ENCODE measurements at places on chromosomes 11 and 22. TPM values are rescaled to one million over a fixed set of nuclear protein-coding genes. Genes with fewer than 3 reads are reported as not detected.

- peaks cover 9% of the 10 kb centered on the region for H3K4me1 ChIP-seq
- no peak for DNase-seq
- H3K4me3 ChIP-seq, result no peak overlapping the region
- H3K27me3 ChIP-seq, result no peaks in the 10 kb centered on the region
- no peak overlapping the region for H3K27ac ChIP-seq
Observed at GRCh38 chr11:134045799-134046635, 22.9 kb upstream of the JAM3 start.

- peak; percentile 46 for DNase-seq
- H3K4me1 ChIP-seq, result peaks cover 1% of the 10 kb centered on the region
- peak overlapping the region; percentile 74 for H3K4me3 ChIP-seq
- H3K27me3 ChIP-seq, result no peaks in the 10 kb centered on the region
- no peak overlapping the region for H3K27ac ChIP-seq
Observed at GRCh38 chr11:107859459-107860239, 1.1 kb upstream of the SLC35F2 start.

DNA sequence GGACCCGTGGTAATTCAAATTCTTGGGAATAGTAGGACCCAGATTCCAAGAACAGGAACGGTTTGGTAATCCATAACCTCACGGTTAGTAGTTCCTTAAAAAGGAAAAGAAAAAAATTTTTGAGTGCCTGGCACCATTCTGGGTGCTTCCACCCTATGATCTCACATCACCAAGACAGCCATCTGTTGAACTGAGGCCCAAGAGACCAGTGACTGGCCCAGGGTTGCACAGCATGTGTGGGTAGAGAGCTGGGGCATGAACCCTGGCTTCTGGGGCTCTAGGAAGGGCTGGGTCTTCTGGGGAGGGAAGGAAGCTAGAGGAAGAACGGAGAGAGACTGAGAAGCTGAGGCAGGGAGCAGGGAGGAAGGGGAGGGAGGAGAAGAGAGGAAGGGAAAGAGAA lies 4.7 kb upstream of the SPI1 start:
- H3K4me1 ChIP-seq, result no peaks in the 10 kb centered on the region
- no peak for DNase-seq
- no peak overlapping the region for H3K27ac ChIP-seq

DNA sequence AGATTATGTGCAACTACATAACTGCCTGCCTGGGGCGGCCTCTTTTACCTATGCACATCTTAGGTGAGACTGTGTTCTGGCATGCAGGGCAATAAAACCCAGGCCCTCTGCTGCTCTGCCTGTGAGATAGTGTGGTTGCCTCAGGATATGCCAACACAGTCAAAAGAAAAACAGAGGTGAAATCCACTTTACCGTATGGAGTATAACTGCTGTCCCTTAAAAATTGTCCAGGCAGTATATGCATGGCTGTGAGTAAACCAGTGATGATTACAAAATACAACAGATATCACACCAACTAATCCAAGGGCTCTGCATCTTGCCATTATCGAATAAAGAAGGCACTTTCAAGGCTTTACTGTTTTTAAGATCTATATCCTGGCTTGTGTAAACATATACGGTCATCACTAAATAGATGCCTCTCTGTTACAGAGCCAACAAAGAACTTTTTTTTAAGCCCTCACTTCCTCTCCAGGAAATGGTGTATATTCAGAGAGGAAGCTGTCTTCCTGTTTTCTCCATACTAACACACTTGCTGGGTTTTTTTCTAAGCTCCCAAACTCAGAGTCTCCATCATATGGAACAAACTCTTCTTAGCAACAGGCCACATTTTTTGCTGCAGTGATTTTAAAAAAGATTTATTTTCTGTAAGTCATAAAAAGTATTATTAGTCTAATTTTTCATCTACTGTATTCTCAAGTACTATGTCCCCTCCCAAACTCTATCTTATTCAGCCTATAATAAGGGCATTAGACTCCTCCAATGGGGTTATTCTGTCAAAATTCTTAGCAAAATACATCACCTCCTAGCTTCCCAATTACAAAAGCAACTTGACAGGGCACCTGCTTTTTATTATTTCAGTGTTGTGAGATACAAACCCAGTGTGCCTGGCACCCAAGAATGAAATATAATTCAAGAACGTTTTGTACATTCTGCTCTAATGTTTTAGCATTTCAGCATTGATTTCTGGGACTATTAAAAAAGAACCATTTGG lies 135.2 kb downstream of the MAML2 start:
- H3K4me3 ChIP-seq, result no peak overlapping the region
- no peak overlapping the region for H3K27ac ChIP-seq
- peaks cover 7% of the 10 kb centered on the region for H3K4me1 ChIP-seq
- DNase-seq, result no peak

- H3K27ac ChIP-seq, result no peak overlapping the region
- H3K36me3 ChIP-seq, result no peaks in the 10 kb centered on the region
- H3K4me3 ChIP-seq, result no peak overlapping the region
- DNase-seq, result no peak
- no peaks in the 10 kb centered on the region for H3K4me1 ChIP-seq
Observed at GRCh38 chr11:6523253-6523652, 26.2 kb downstream of the DNHD1 start.

DNA sequence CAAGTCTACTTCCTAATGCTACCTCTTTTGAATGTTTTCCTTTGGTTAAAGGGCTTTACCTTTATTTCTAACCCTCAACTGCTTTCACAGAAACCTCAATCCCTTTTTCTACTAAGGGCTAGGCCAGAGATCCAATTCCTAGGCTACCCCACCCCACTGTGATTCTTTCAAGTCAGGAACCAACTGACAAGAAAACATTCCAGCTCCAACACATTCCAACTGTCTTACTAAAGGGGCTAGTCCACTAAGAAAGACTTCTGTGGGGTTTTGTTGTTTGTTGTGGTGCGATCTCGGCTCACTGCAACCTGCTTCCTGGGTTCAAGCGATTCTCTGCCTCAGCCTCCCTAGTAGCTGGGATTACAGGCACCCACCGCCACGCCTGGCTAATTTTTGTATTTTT lies 151.3 kb downstream of the APOL5 start:
- H3K27me3 ChIP-seq, result no peaks in the 10 kb centered on the region
- no peak overlapping the region for H3K4me3 ChIP-seq
- H3K36me3 ChIP-seq, result no peaks in the 10 kb centered on the region
- DNase-seq, result no peak

DNA sequence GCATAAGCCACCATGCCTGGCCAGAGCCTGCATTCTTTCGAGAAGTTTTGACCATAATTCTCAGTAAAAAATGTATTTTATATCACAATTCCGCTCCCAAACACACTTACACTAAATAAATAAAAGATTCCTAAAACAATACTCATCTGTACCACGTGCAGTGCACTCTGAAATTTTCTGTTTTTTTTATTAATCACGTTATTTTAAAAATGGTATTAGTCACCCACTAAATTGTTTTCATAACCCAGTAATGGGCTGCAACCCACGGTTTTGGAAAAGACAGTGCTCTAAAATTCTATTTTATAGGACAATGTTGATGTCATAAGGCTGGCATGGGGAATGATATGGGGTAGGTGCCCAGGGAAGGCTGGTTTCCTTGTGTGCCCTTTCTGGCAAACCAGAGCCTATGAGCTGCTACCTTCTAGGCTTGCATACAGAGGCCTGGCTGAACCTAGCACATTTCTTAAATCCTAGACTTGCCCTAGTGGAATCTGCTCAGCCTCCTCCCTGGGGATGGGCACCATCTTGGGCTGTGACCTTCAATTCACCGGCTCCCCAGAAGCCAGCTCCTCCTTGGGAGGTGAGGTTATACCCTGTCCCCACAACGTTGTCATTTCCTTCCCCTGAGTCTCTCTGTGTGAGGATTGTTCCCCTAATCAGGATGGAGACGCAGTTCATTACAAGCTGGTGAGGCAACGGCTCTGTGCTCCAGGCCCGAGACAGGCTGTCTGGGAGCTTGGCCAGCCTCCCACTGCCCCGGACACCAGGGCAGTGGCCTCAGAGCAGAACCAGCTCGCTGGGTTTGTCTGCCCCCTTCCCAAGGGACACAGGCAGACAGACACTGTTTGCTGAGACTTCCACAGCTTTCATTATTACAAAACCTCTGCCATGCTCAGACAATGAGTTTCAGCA lies 116.5 kb upstream of the NAV2 start:
- no peaks in the 10 kb centered on the region for H3K27me3 ChIP-seq
- peaks cover 4% of the 10 kb centered on the region for H3K4me1 ChIP-seq
- DNase-seq, result no peak
- no peaks in the 10 kb centered on the region for H3K36me3 ChIP-seq
- H3K4me3 ChIP-seq, result no peak overlapping the region

DNA sequence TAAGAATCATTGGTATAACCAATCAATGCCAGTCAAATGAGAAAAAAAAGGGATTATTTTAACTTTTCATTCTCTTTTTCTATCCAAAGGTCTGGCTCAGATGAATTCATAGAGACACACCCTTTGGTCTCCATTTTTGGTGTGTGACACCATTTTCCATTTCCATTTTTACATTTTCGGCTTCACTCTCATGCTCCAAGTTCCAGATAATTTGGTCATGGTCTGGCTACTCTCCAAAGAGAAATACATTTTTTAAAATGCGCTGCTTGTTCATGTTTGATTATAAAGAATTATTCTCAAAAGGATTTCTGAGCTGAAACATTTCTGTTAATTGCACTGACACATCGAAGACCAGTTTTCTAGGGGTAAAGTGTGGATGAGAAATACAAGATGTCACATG lies 51.6 kb upstream of the FIBIN start:
- H3K36me3 ChIP-seq, result no peaks in the 10 kb centered on the region
- no peaks in the 10 kb centered on the region for H3K4me1 ChIP-seq
- no peaks in the 10 kb centered on the region for H3K27me3 ChIP-seq
- H3K27ac ChIP-seq, result no peak overlapping the region
- H3K4me3 ChIP-seq, result no peak overlapping the region

GRCh38 chr22:27312966-27313855 lies 488.3 kb downstream of the MN1 start:
- H3K27ac ChIP-seq, result no peak overlapping the region
- H3K4me1 ChIP-seq, result peaks cover 18% of the 10 kb centered on the region
- DNase-seq, result no peak

GRCh38 chr22:17130199-17130598 lies 9.0 kb upstream of the TMEM121B start:
- H3K27me3 ChIP-seq, result no peaks in the 10 kb centered on the region
- no peak overlapping the region for H3K4me3 ChIP-seq
- no peaks in the 10 kb centered on the region for H3K4me1 ChIP-seq
- no peak for DNase-seq
- no peak overlapping the region for H3K27ac ChIP-seq

GRCh38 chr11:8604078-8604723 lies 10.2 kb upstream of the STK33 start:
- no peak for DNase-seq
- H3K4me1 ChIP-seq, result no peaks in the 10 kb centered on the region
- no peaks in the 10 kb centered on the region for H3K27me3 ChIP-seq
- no peaks in the 10 kb centered on the region for H3K36me3 ChIP-seq

- no peaks in the 10 kb centered on the region for H3K27me3 ChIP-seq
- DNase-seq, result no peak
- H3K36me3 ChIP-seq, result no peaks in the 10 kb centered on the region
Observed at GRCh38 chr11:13928566-13929251, 33.8 kb upstream of the SPON1 start.

GRCh38 chr11:15095736-15096228 lies 18.9 kb upstream of the INSC start:
- DNase-seq, result no peak
- H3K4me3 ChIP-seq, result no peak overlapping the region
- no peaks in the 10 kb centered on the region for H3K4me1 ChIP-seq
- H3K36me3 ChIP-seq, result no peaks in the 10 kb centered on the region
- no peak overlapping the region for H3K27ac ChIP-seq

DNA sequence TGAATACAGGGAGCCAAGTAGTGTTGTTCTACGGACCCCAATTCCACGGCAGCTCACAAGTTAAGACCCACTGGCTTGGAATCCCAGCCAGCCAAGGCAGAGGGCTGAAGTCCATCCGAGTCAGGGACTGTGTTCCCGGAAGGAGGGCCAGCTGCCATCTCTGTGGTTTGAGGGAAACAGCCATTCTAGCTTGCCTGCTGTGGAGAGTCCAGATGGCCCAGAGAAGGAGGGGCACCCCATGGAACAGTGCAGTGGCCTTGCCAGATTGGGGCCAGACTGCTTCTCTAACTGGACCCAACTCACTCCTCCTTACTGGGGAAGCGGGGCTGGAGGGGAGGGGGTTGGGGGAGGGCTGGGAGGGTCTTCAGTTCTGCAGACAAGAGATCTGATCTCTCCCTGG lies 156.4 kb downstream of the FAM181B start:
- no peaks in the 10 kb centered on the region for H3K36me3 ChIP-seq
- no peak overlapping the region for H3K27ac ChIP-seq
- no peaks in the 10 kb centered on the region for H3K27me3 ChIP-seq
- no peak for DNase-seq
- H3K4me1 ChIP-seq, result no peaks in the 10 kb centered on the region
- H3K4me3 ChIP-seq, result no peak overlapping the region

DNA sequence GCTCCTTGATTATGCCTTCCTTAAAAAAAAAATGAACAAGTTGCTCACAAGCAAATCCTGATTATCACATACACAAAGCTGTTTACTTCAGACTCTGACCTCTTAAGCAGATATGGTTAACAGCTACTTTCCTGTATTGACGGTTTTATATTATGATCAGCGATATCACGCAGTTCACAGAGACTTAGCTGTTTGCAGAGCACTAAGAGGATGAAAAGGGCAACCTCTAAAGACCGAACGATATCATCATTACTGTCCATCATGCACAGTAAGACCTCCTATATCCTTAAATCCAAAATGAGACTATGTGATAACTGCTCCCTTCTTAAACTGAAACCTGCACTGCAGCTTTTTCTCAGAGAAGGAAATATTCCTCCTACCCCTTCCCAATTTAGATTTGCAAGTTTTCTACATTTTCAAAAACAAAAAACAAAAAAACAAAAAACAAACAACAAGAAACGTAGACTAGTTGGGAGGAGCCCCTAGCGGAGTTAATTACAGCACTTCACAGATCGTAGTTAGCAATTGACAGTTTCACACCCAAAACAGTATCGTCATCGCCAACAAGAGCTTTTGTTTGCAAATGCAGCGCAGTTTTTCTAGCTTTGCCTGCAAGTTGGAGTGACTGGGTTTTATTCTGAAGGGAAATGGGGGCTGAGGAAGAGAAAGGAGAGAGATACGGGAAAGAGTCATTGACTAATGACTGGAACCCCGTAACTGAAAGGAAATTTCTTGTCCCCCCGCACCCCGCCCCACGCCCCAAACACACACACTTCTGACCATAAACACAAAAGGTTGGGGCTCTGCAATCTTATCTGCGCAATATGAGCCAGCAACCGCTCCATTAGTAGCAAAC lies 1.2 kb downstream of the DDX6 start:
- no peaks in the 10 kb centered on the region for H3K36me3 ChIP-seq
- peaks cover 18% of the 10 kb centered on the region for H3K4me1 ChIP-seq
- H3K4me3 ChIP-seq, result peak overlapping the region; percentile 71
- H3K27ac ChIP-seq, result peak overlapping the region; percentile 99

GRCh38 chr11:118436639-118437207 lies 431 bp downstream of the KMT2A start:
- H3K27me3 ChIP-seq, result no peaks in the 10 kb centered on the region
- no peak for DNase-seq
- peak overlapping the region; percentile 84 for H3K27ac ChIP-seq
- no peaks in the 10 kb centered on the region for H3K36me3 ChIP-seq

- no peak overlapping the region for H3K27ac ChIP-seq
- no peak for DNase-seq
- no peak overlapping the region for H3K4me3 ChIP-seq
- no peaks in the 10 kb centered on the region for H3K4me1 ChIP-seq
- H3K27me3 ChIP-seq, result no peaks in the 10 kb centered on the region
Observed at GRCh38 chr11:20353829-20354434, 9.6 kb upstream of the HTATIP2 start.

TIMM8B gene
- 21.8 TPM for total RNA-seq

VSIG10L2 gene
- 3.3 TPM for total RNA-seq

FAM168A gene
- 18.4 TPM for total RNA-seq

SLC22A25 gene
- total RNA-seq, result not detected

CDC42BPG gene
- total RNA-seq, result 2.6 TPM

MS4A4A gene
- 3.8 TPM for total RNA-seq

EXPH5 gene
- total RNA-seq, result 2.1 TPM

KDM4E gene
- not detected for total RNA-seq

CFAP68 gene
- 21.4 TPM for total RNA-seq

Measured in ovary (tissue), 10 donors.